ENCODE measurements at places on chromosomes 6 and 20.

GRCh38 chr6:146331013-146331412 lies 212.6 kb upstream of the RAB32 start:
- DNase-seq = no peak

DNA sequence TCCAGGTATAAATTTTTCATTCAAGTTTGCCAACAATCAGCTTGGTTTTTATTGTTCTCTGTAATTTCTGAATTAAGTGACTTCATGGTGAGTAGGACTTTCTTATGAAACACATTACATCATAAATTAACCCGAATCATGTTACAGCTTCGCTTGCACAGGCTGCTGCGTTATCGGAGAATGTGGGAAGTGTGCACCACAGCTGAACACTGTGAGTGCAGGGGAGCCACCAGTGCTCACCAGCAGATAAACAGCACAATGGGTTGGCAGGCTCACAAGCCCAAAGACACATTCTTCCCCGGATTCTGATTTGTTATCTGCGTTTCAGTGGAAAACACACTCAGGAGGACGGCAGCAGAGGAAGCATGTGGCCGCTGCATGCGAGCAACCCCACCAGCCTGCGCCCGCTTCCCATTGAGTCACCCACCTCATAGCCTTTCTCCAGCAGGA lies 121.1 kb downstream of the GMDS start:
- DNase-seq = peak; percentile 52

- no peak for DNase-seq
These were observed 163.4 kb upstream of the DEFB112 start for GRCh38 chr6:50213146-50213545.

DNA sequence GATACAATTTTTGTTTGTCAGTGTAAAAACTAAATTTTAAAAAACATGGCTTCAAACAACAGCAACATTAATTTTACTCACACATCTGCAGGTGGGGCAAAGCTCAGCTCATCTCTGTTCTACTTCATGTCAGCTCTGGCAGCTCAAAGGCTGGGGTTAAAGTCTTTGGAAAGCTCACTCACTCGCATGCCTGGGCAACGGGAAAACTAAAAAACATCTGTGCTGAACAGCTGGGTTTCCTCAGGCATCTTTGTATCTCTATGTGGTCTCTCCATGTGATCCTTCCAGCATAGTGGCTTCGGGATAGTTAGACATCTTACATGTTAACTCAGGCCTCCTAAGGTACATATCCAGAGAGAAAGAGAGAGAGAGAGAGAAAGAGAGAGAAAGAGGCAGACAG lies 499.6 kb downstream of the RFPL4B start:
- DNase-seq = no peak

GRCh38 chr6:119541132-119541905 lies 191.8 kb upstream of the MAN1A1 start:
- no peak for DNase-seq

DNA sequence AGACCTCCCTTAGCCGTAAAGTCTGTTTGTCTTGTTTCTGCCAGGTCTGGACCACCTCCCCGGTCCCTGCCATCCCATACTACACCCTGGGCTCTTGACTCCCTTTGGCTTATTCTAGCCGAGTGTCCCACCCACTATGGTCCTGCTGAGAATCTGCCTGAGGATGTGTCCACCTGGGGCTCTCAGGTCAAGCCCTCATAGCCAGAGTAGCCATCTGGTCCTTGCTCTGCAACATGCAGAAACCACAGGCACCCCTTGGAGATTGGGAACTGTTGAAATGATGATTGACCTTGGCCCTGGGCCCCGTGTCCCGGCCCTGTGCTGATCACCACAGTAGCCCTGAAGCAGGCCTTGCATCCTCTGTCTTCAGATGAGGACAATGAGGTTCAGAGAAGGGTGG lies 44.0 kb downstream of the VSTM2L start:
- no peak for DNase-seq

- no peak for DNase-seq
These were observed 11.8 kb downstream of the CLVS2 start for GRCh38 chr6:123007885-123008284.

DNA sequence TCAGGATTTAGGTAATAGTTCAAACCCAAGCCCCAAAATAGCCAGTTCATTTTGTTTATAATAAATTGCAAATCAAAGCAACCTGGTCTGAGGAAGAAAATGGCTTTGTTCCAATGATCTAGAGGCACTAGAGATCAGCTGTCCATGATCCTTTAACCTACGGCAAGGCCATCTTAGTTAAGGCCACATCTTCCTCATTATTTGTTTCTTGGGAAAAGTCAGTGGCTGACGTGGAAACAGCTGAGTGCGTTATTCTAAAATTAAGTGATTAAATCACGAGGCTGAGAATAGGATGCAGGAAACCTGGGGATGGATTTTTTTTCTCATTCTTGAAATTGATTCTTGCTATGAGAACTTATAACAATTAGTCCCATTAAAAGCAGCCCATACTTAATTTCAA lies 10.1 kb upstream of the TENT5A start:
- DNase-seq = peak; percentile 70

DNA sequence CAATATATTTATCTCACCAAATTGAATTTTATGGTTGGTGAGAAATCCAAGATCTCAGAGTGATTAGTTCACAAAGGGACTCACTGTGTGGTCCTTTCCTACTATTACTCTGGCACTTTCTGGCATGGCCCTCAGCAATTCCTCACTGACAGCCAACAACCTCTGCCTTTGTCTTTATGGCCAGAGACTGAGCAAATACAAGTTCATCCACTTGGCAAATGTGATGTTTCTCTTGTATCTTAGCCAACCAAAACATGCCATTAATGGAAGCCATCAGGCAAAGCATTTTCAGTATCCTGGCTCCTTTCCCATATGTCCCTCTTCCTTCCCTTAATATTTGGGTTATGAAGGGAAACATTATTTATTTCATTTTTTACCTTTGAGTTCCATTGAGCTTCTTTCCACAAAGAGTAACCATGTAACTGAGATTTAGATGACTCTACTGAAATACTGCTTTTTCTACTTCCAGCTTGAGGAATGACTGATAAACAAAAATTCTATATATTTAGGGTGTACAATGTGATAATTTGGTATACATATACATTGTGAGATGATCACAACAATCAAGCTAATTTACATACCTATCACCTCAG lies 30.8 kb upstream of the SMLR1 start:
- DNase-seq = no peak

DNA sequence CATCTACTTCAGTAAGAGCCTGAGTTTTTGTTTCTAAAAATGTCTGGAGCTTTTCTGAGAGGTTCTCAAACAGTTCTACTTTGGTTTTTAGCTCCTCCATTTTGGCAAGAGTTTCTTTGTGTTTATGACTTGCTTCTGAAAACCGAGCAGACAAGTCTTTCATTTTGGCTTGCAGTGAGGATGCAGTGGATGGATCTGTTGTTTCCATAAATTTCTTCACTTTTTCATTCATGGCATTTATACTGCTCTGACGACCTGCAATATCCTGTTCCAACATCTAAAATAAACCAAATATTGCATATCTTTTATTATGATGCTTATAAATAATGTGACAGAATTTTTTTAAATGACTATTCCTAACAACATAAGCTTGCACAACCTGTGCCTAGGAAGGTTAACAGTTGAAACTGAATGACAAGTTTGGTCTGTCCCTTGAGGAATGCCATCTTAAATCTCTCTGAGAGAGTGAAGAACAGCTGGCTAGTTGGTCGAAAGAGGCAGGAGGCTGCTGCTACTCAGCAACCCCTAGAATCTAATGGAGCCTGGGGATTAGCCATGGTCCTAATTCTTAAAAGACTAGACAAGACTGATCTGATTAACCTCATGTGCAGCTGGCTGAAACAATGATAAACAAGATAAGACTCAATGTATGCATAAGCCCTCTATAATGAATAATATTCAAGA lies 69.8 kb downstream of the DST start:
- no peak for DNase-seq

- no peak for DNase-seq
These were observed 56.4 kb downstream of the SNRNP48 start for GRCh38 chr6:7646394-7646793.

GRCh38 chr6:169530752-169531123 lies 171.1 kb downstream of the WDR27 start:
- no peak for DNase-seq
